ENCODE measurements at places on chromosomes 5 and 9.

- no peak for DNase-seq
Observed at GRCh38 chr5:10627160-10627701, 63.4 kb downstream of the ANKRD33B start.

DNA sequence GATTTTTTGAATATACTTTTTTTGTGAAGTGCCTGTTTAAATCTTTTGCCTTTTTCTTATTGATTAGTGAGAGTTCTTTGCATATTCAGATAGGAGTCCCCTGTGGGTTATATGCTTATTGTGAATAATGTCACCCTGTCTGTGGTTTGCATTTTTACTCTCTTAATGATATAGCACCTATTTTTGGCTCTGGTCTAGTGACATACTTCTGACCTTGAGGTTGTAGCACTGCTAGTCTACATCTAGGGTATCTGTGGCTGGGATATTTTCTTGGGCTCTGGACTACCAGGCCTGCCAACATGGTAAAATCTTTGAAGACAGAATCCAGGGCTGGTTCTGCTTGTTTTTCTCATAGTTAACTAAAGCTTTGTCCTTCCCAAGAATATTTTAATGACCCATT is 13.5 kb upstream of the NKX2-5 start:
- DNase-seq: no peak

- peak; percentile 98 for DNase-seq
Observed at GRCh38 chr9:125932012-125932411, 184.8 kb downstream of the PBX3 start.

DNA sequence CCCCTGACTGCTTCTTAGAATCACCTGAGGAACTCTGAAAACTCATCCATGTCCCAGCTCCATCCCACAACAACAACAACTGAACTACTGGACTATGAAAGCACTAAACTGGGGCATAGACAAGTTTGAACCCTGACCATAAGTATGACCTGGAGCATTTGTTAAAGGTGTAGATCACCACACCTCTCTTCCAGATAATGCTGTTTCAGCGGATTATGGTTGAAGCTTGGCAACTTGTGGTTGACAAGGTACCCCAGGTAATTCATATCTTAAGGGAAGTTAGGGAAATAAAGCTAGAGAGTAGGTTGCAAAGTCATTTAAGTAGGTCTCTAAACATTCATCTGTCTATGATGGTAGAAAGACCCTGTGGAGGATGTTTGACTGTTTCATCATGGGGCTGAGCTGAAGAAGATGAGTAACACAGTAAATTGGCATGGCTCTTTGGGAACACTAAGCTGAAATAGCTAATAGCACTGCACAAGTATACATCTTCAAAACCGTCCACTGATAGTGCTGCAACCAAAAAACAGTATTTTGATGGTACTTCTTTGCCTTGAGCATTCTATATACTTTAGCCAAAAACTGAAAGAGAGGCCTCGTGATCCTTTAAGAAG is 80.2 kb downstream of the TMEM174 start:
- no peak for DNase-seq

GRCh38 chr5:157047898-157048297 is 11.0 kb downstream of the HAVCR1 start:
- no peak for DNase-seq
